NCI-H1092 (cell line): ENCODE measurements at places on chromosomes 2 and 18.

DNA sequence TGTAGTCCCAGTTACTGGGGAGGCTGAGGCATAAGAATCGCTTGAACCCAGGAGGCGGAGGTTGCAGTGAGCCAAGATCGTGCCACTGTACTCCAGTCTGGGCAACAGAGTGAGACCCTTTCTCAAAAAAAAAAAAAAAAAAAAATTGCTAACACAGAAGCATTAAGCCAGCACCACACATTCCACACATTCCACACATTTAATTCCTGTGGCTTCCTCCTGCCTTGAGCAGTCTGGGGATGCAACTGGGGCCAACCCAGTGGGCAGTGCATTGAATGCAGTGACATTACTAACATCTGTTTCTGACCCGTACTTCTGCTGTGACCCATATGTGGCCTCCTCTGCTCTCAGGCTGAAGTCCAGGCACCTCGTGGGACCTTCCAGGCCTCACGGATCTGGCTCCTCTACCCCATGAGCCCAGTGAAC, 107.0 kb downstream of the BCL2L11 start:
- DNase-seq: no peak

DNA sequence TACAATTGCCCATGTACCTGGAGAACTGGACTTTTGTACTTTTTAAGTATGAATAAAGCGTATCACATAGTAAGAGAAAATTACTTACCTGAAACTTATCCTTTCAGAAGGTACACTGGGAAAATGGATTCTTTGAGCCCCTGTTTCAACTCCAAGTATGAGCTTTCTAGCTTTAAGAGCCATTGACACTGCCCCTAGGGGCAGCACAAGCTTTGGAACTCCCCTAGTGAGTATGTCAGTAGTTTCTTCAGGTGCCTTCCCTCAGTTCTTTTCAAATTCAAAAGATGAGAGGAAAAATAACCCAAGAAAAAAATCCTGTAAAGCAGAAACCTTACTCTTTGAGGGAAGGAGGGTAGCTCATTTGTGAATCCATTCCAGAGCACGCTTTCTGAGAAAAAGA, 124.1 kb downstream of the MEMO1 start:
- no peak for DNase-seq

- DNase-seq: no peak
Measured at GRCh38 chr18:77038182-77038858, 94.3 kb downstream of the MBP start.

- no peak for DNase-seq
Measured at GRCh38 chr2:128093762-128094161, 2.8 kb downstream of the UGGT1 start.

DNA sequence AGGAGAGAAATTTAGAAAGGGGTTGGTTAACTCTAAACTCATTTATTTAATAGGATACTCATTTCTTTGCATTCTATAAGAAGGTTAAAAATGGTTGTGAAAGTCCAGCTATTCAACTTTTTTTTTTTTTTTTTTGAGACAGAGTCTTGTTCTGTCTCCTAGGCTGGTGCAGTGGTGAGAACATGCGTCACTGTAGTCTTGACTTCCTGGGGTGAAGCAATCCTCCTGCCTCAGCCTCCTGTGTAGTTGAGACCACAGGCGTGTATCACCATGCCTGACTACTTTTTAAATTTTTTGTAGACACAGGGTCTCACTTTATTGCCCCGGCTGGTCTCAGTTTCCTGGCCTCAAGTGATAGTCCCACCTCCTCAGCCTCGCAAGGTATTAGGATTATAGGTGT, 11.9 kb downstream of the ELP2 start:
- no peak for DNase-seq

DNA sequence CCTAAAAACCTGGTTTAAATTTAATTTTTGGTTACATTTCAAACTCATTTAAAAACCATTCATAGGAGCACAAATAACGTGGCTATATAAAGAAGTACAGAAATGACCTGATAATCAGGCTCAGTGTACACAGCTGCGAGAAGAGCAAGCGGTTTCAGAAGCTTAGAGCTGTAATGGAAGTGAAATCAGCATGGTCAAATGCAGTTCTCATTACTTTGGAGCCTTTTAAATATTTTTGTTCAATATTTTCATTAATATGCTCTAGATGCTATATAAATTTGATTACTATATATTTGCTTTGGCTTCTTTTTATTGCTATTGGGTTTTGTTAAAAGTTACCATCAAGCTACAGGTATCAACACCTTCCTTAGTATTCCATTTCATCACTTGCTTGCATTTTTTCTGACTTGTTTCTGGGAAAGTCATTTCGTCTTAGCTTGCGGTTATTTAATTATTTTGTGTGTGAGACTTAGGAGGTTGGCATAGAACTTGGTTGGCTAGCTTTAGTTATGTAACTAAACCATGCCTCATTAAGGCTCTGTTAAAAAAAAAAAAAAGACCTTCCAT, 58.7 kb downstream of the AFTPH start:
- no peak for DNase-seq

DNA sequence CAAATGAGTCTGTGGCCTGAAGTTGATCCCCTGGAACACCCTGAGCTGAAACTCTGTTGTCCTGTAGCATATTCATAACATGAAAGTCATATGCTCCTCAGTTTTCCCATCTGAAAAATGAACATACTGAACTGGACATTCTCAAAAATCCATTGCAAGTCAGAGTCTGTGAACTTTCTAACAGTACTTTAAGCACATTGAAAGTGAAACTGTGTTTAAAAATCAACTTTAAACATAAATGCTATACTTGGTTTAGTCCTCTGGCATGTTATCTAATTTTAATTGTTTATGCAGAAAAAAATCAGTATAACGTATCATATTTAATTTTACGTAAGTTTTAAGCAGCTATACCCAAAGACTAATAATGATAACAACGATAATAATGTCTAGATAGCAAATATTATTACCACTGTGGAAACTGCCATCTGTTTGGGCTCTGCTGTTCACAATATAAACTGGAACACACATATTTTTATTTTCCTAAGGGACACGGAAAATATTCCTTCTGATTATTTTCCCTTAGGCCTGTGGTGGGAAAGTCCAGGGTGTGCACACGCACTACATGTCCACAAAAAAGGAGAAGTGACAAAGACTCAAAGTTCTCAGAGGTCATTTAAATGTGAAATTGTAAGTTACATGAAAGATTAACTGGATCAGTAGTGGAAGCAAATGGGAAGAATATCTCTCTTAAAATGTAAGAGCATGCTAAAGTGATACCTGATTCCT, 56.1 kb upstream of the TTN start:
- no peak for DNase-seq

DNA sequence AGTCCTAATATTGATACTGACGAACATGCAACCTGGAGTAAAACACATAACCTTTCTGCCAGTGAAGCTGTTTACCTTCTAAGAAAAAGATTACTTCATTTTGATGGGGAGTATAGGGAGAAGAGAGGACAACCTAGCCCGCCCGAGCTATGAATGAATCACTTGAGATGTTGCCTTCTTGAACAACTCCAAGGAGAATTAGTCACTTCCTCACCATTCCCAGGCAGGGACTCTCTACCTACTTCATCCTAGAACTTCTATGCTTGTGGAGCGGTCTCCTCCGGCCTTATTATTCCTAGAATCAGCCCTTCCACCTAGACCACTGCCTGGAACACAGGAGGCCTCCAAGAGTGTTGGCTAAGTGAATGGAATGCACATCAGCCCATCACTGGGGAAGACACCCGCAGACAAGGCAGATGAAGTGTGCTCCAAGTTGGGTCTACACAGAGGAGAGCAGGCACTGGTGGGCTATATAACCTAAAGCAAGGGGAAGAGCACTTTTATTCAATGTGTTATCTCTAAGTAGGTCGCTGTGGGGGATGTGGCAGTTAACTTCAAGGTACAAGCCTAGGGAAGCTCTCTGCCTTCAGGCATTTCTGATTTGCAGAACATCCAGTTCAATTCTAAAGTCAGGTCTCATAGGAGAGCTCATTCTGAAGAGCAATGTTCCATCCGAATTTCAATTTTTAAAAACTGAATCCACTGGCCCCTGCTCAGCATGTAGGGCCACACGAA, 57.4 kb downstream of the STK39 start:
- DNase-seq: no peak

DNA sequence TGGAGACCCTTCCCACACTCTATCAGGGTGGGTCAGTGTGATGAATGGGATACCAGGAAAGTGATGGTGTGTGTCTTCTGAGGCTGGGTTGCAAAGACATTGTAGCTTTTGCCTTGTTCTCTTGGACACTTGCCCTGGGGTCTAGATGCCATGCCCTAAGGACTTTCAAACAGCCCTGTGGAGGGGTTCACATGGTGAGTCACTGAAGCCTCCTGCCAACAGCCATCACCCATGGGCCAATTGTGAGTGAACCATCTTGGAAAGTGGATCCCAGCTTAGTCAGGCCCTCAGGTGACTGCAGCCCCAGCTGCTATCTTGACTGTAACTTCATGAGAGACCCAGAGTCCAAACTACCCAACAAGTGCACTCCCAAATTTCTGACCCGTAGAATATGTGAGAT, 25.8 kb upstream of the IGFBP5 start:
- DNase-seq: no peak

DNA sequence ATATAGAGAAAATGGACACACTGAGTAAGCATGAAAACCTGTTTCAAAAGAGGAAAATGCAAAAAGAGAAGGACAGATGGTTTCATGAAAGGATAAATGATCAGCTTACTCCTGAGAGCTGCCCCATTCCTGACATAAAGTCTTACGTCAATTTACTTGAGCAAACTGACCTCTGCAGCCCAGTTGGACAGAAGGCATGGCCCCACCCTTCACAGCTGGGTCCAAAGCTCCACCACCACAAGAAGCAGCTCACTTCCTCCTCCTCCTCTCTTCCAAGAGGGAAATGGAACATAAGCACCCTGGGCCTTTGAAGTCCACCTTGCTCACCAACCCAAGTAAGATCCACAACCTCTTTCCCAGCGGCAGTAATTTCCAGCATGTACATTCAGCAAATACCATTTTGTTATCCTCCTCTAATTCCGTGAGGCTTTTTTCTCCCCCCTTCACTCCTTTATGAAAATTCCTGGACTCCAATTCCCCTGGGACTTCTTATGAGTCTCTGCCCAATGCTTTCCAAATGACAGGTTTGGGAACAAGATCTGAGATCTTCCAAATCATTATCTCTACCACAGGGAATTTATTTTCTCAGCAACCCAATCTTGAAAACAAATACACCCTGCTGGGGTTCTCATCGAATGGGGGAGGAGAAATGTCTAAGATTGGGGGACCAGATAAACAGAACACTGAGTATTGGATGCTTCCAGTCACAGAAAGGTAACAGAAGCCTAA, 10.1 kb downstream of the COL4A4 start:
- DNase-seq: no peak

DNA sequence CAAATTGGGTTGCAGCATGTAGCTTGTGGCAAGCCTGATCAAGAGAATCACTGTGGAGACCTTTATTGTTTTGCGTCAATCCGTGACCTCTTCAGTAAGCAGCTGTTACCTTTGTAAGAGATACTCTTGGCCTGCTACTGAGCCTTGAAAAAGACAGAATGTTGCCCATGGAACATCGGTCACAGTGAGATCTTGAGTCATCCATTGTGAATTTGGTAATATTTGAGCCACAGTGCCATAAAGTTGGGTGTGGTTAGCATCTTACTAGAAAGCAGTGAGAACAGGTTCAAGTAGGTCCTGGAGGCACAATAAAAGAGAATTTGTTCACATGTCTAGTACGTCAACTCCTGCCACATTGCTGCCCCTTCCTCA, 12.7 kb upstream of the EFR3B start:
- no peak for DNase-seq

DNA sequence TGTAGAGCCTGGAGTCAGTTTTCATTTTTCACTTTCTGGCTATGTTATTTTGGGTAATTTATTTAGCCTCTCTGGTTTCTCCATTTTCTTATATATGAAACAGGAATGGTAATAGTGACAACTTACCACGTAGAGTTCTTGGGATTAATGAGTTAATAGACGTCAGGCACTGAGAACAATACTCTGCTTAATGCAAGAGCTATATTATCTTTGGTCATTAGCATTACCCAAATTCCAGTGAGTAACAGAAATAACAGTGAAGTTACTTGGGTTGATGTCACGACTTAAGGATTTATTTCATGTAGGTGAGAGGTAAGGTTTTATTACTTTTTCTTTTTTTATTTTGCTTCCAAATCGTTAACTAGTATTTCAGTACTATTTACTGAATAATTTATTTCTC, 601.0 kb upstream of the GCFC2 start:
- no peak for DNase-seq

DNA sequence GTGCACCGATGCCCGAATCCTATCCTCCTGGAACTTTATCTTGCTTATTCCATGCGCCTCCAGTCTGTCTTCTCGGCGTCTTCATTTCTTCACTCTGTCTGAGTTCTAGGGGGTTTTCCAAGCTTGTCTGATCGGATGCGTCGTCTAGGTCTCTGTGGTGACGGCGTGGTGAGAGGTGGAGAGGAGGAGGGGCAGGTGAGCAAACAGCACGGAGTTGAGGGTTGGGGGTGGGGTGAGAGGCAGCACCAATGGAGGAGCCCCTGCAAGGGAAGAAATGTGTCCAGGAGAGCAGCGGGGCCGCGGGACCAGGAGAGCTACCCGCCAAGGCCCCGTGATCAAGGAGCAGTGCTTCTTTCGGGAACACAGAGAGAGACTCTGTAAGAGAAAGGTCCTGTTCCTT, 131.3 kb upstream of the TWIST2 start:
- no peak for DNase-seq

- no peak for DNase-seq
Measured at GRCh38 chr2:237264480-237265219, 149.3 kb downstream of the COL6A3 start.

GRCh38 chr2:71546777-71547281, 93.5 kb downstream of the DYSF start:
- DNase-seq: no peak

- DNase-seq: no peak
Measured at GRCh38 chr2:122433123-122433754, 677.8 kb downstream of the TSN start.

DNA sequence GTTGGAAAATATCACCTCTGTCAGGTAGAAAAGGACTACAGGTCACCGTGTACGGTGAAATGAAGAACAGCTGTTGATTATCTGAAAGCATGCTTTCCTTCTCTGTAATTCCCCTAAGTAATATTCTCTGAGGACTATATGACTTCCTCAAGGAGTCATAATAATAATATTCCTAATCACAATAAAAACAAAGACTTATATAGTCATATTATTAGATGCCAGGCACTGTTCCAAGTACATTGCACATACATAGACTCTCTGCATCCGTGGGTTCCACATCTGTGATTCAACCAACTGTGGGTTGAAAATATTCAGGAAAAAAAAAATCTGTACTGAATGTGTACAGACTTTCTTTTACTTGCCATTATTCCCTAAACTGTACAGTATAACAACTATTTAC, 512.4 kb upstream of the ID2 start:
- DNase-seq: no peak

DNA sequence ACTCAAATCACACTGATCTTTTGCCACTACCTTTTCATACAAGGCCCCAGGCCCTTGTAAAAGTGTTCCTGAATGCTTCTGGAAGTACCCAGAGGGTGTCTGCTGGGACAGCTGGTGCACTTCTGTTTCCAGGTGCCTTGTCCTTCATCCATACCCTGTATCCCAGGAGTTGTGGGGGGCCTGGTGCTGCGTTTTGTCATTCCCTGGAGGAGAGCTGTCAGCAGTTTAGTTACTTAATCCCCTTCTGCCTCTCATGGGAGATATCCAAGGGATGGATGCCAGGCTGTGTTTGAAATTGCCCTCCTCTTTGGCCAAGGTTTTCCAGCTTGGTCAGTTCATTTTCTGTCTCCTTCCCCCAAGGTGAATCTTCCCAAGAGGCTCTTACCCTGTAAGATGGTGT, 158.3 kb downstream of the WDSUB1 start:
- no peak for DNase-seq
